Aorta (tissue), 5 donors: ENCODE measurements at places on chromosomes 5 and 9. TPM values are rescaled to one million over a fixed set of nuclear protein-coding genes. Genes with fewer than 3 reads are reported as not detected.

The EQTN gene
- 0.58 TPM for total RNA-seq

The CD74 gene
- total RNA-seq: 1,639 TPM

GRCh38 chr5:138706655-138707480, 46.4 kb upstream of the CTNNA1 start:
- DNase-seq: no peak

DNA sequence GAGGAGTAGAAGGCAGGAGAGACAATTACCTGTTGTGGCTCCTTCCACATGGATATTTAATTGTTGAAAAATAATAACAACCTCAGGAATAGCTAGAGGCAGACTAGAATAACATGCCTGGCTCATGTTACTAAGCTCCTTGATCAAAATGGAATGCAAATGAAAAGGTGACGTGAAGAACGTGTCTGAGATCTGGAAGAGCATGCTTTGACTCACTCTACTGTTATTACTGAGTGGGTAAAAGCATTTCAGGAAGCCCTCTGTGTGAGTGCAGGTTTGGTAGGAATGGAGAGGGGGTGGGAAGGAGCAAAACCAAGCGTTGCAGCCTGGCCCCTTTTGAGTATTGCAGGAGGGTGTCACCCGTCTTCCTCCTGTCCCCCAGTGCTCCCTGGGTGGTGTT, 84.8 kb downstream of the EQTN start:
- no peak for DNase-seq

GRCh38 chr5:122402955-122403685, 91.1 kb downstream of the SNCAIP start:
- DNase-seq: no peak

DNA sequence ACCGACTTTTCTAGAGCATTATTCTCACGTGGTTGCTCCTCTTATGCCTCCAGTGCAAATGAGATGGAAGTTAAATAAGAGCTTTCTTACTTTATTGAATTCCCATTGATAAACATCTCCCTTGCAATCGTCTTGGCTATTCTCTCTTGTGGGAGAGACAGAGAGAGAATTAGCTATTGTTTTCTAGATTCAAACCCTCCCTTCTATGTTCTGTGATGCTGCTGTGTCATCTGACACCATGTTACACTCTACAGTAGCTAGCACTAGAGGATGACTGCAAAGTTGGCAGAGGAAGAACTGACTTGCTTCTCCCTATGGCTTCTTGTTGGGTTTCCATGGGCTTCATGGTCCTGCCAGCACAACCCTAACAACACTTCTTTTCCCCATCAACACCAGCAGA, 134.6 kb upstream of the RANBP3L start:
- DNase-seq: no peak

GRCh38 chr9:133421615-133422542, at the start of gene ADAMTS13:
TSS of gene ADAMTS13 (plus strand) at chr9:133422367. CDS start at chr9:133422444, 77 bp downstream.
- no peak for DNase-seq

DNA sequence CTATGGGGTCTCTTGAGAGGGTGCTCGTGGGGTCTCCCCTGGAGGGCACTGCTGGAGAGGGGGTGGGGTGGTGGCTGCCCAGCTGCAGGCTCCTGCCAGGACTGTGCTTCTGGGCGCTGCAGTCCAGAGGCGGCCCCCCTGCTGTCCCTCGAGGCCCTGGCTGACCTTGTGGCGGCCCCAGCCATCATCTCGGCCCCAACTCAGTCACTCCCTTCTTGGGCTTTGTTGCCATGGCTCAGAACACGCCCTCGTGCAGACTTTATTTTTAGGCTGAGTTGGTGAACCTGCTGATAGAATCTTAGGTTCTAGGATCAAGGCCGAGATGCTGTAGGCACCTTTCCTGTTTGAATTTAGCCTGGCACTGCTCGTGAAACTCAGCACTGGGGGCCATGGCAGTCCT, 22.8 kb downstream of the FBXW5 start:
- no peak for DNase-seq
